Spleen (tissue), 13 donors: ENCODE measurements at places on chromosomes 3 and 15. TPM values are rescaled to one million over a fixed set of nuclear protein-coding genes. Genes with fewer than 3 reads are reported as not detected.

GRCh38 chr3:150613709-150614480 is 10.8 kb downstream of the SELENOT start:
- no peak for DNase-seq

The B3GNT5 gene
- total RNA-seq: 3.5 TPM

- DNase-seq: no peak
These were observed 28.6 kb upstream of the TLE3 start for GRCh38 chr15:70126362-70126761.

The DUOXA2 gene
- total RNA-seq: not detected

DNA sequence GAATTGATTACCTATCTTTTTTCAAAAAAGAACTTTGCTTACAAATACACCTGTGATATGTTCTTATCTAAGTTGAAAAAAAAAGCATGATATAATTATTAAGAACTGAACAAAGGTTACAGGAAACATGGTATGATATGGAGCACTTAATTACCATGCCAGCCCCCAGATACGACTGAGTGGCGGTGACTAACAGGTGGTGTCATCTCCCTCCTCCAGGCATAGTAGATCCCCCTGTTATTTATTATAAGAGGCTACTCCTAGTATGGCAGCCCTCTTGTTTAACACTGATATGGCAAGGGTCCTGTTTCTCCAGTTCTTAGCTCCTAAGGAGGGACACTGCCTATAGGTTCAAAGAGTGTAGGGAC is 31.0 kb upstream of the TM4SF4 start:
- DNase-seq: no peak

The SACM1L gene
- 79.2 TPM for total RNA-seq

The ZNF501 gene
- total RNA-seq: 5.0 TPM

The TPRG1 gene
- 7.9 TPM for total RNA-seq

GRCh38 chr3:137770835-137771399 is 6.8 kb downstream of the SOX14 start:
- DNase-seq: peak; percentile 72

- DNase-seq: no peak
These were observed 55.4 kb upstream of the PIAS1 start for GRCh38 chr15:67998599-67999133.

GRCh38 chr3:143849854-143850549 is 1.7 kb upstream of the SLC9A9 start:
- DNase-seq: no peak

- DNase-seq: no peak
These were observed 85.0 kb upstream of the PRTG start for GRCh38 chr15:55827955-55828354.

- DNase-seq: no peak
These were observed 12.8 kb downstream of the LACTB start for GRCh38 chr15:63134245-63134985.

The GOLGA8S gene
- 0.09 TPM for total RNA-seq

DNA sequence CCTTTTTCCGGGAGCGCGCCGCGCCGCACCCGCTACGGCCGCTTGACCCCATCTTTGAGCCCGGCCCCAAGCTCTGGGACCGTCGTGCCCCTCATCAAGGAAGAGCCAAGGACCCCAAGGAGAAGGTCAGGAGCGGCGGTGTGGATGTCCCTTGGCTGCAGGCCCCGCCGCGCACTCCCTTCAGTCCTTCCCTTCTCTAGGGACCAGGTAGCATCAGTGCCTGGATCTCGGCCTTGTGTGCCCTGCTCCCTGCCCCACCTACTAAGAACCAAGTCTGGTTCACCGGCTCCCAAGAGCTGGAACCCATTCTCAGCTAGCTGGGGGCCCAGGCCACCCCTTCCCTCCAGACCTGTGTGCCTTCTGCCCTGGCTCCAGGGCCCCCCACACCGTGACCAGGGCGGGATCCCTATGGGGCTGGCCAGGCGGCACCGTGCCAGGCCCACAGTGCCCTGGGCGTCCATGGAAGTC is 69.3 kb upstream of the CGNL1 start:
- no peak for DNase-seq

The CPA3 gene
- total RNA-seq: not detected

GRCh38 chr15:65902373-65902772 is 33.1 kb downstream of the RAB11A start:
- DNase-seq: peak; percentile 81

The ANKRD63 gene
- not detected for total RNA-seq

DNA sequence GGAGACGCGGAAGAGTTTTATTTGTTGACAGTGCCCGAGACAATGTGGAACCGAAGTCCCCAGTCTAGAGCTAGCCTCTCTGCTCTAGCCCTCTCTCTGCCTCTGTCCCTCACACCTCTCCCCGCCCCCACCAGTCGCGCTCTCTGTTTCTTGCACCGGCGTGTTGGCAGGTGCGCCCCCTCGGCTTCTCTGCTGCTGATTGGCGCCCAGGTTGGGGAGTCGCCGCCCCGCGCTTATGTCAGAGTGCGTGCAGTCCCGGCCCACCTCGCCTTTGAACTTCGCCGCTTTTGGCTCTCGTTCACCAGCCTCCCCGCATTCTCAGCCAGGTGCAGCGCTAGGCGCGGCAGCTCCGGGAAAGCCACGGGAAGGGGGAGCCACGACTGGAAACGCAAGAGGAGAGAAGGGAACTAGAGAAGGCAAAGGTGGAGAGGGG is at the start of gene SOX14:
Gene SOX14 (plus strand): TSS at position 315 of the 433 bp plus-strand sequence. CDS start 470 bp downstream, outside the sequence.
- no peak for DNase-seq

- DNase-seq: no peak
These were observed 163.1 kb downstream of the ROBO1 start for GRCh38 chr3:79604681-79605080.

The C15orf61 gene
- total RNA-seq: 4.6 TPM

DNA sequence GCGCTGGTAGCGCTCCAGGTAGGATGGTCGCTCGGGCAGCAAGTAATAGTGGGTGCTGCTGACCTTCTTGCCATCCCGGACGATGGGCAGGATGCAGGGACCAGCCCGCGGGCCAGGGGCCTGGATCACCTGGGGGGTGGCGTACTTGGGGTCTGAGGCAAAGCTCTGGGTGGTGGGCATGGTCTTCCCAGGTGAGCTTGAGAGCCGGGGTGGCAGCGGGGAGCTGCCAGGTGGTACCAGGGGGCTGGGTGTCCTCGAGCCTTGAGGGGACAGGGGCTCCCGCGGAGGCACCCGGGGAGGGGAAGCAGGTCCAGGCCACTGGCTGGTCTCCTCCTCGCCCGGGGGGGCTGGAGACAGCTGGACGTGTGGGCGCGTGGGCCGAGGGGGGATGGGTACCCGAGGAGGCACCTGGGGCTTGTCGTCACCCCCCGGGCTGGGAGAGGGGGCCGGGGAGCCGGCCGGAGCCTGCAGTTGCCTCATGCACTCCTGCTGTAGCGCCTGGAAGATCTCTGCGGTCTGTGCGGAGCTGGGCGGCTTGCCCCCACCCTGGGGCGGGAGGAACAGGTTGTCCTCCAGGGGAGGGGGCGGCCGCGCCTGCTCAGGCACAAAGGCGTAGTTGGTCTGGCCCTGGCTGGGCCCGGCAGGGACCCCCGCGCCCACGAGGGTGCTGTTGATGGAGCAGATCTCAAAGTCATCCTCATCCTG is 40.6 kb downstream of the TNK2 start:
- DNase-seq: peak; percentile 72

The PLA2G4E gene
- total RNA-seq: not detected

The ISLR2 gene
- 3.0 TPM for total RNA-seq

The STRIT1 gene
- total RNA-seq: not detected

The CCDC191 gene
- total RNA-seq: 7.1 TPM

The CASR gene
- total RNA-seq: 4.3 TPM

DNA sequence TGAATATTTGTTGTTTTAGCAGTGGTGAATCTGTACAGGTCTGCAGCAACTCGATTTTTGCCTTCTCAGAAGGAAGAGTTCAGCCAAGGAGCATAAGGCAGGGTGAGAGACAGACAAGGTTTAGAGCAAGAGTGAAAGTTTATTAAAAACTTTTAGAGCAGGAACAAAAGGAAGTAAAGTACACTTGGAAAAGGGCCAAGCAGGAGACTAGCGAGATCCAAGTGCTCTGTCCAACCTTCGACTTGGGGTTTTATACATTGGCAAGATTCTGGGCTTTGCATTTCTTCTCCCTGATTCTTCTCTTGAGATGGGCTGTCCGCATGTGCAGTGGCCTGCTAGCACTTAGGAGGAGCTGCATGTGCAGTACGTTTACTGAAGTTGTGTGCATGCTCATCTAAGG is 46.7 kb upstream of the AADACL2 start:
- no peak for DNase-seq

The NR2E3 gene
- total RNA-seq: not detected

GRCh38 chr15:49986326-49986725 is 132.7 kb downstream of the ATP8B4 start:
- no peak for DNase-seq

GRCh38 chr15:44654858-44655257 is 8.6 kb downstream of the SPG11 start:
- no peak for DNase-seq

GRCh38 chr3:43054754-43055153 is 51.1 kb downstream of the POMGNT2 start:
- DNase-seq: no peak

GRCh38 chr15:34213690-34214089 is 3.8 kb upstream of the KATNBL1 start:
- no peak for DNase-seq

DNA sequence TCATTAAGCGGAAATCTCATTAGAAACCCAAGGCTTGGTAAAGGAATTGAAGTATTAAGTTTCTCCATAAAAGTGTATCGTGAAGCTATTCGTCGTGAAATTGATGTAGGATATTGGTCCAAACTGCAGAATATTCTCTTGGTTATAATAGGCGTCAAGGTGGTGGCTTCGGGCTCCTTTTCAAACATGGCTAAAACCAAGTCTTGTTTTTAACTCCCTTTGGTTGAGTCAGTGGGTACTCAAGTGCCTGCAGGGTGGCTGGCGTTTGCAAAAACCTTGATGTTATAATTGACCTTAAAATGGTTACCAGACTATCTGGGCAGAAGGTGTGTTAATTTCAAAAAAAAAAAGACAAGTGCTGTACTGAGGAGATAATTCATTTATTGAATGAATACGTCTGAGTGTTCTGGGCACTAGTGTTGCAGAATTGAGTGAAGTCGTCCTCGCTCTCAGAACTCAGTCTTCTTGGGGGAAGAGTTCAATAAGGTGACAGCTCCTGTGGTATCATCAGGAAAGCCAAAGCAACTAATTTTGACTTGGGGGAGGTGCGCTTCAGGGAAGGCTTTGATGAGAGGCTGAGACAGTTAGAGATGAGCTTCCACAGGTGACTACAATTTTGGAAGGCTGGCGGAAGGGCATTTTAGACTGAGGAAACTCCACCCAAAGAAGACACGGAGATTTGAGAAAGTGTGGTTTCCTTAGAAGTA is 1.5 kb downstream of the UBE2Q2 start:
- DNase-seq: no peak

The RMDN3 gene
- 32.2 TPM for total RNA-seq

- DNase-seq: no peak
These were observed 123.7 kb downstream of the RBPMS2 start for GRCh38 chr15:64651601-64652191.
